Hippocampal formation (tissue), 2 donors: ENCODE measurements at places on chromosomes 2 and 18.

- no peak for DNase-seq
Observed at GRCh38 chr2:186995092-186995491, 146.1 kb upstream of the ZSWIM2 start.

- DNase-seq, result no peak
Observed at GRCh38 chr2:154343282-154343681, 355.2 kb upstream of the KCNJ3 start.

DNA sequence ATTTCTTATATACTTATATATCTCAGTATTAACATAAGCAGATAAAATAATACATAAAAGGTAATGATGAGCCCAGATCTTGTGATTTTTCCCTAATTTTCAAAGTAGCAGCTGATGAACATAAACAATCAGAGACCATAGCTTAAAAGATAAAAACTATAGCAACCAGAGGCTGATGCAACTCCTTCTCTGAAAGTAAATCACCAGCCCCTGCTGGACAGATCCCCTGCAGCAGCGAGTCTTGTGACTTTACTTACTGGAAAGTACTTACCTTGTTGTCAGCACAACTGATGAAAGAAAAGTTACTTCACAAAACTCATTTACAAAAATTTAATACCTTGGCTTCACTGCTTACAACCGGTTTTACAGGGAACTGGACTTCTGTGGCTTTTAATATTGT, 67.3 kb downstream of the GORASP2 start:
- DNase-seq, result no peak

GRCh38 chr2:95380280-95380679, 22.2 kb upstream of the FAHD2A start:
- DNase-seq, result no peak
